Activated T-helper 1 cell treated with anti-CD3 and anti-CD28 coated beads, Interleukin-12 subunit alpha, Interleukin-12 subunit beta, Interleukin-2, Interleukin-4 antibody, amounts not matched to agents 30 ng/mL and 10 ng/mL and 1 ng/mL, durations not matched to agents 14 hours and 24 hours and 36 hours (primary cell): ENCODE measurements at places on chromosomes 16 and 17.
A peak's percentile ranks its signal among the peaks of the same experiment; 100 is the strongest.

GRCh38 chr17:79781736-79782575 is 4.0 kb downstream of the CBX2 start:
- DNase-seq, result no peak

GRCh38 chr16:49782405-49782804 is 73.5 kb downstream of the ZNF423 start:
- DNase-seq, result no peak

DNA sequence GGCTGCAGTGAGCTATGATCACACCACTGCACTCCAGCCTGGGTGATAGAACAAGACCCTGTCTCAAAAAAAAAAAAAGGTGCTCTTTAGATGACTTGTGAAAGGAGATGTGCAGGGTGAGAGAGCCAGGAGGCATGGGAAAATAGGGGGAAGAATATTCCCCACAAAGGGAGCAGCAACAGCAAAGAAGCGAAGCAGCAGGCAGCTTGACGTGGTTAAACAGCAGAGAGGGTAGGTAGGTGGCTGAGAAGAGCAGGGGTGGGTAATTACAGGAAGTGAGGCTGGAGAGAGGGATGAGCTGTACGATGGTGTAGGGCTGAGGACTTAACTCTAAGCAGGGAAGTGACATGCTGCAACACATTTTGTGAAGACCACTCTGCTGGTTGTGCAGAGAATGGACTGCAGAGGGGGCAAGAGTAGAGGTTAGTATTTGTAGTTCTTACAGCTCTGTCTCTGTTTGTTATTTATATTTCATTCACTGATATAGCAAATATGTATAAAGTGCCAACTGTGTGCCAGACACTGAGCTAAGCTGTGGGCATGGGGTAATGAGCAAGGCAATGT is 1.6 kb downstream of the HEATR3 start:
- DNase-seq, result peak; percentile 23

- DNase-seq, result no peak
Observed at GRCh38 chr17:69093279-69093789, 32.6 kb upstream of the ABCA9 start.

GRCh38 chr17:8925808-8926207 is 39.7 kb downstream of the PIK3R5 start:
- no peak for DNase-seq

DNA sequence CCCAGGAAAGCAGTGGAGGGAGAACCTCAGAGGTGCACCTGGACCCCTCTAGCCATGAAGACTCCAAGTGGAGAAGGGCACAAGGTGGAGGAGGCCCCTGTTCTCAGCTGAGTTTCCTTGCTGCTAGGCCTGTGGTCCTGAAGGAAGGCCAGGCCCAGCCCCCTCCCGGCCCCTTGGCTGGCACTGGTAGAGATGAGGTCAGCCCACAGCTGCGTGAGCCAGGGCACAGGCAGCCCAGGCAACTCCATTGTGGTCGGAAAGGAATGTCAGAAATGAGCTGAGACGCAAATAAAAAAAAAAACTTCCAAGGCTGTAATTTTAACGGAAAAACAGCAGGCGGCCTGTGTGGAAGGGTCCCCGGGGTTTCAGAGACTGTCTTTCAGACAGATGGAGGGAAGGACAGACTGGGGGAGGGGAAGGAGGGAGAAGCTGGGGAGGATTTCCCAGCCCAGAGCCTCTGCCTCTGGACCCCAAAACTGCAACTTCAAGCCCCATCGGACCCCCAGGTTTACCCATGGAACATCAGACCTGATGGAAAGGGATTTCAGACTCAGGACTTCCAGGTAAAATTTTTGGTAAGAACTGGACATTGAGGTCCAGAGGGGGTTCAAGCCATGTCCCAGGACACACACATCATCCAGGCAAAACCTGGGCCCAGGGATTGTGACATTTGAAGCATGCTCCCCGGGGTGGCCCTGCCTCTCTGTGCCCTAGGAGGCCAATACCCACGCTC is 25.6 kb upstream of the MRPS23 start:
- no peak for DNase-seq

DNA sequence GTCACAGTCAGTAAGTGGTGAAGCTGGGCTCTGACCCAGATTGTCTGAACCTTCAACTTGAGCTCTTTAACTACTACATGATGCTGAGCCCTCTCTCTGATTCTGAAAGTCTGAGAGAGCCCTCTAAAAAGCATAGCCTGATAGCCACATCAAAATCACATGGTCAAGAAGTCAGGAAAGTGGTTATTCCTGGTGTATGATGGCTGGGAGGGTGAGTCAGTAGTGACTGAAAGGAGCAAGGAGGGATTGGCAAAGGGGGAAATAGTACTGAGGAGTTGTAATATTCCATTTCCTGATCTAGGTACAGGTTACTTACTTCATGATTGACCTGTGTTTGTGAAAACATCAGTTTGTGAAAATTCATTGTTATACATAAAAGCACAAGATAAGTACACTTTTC is 89.1 kb downstream of the SSH2 start:
- DNase-seq, result no peak

- DNase-seq, result no peak
Observed at GRCh38 chr16:68972013-68972412, 128.7 kb downstream of the TANGO6 start.

DNA sequence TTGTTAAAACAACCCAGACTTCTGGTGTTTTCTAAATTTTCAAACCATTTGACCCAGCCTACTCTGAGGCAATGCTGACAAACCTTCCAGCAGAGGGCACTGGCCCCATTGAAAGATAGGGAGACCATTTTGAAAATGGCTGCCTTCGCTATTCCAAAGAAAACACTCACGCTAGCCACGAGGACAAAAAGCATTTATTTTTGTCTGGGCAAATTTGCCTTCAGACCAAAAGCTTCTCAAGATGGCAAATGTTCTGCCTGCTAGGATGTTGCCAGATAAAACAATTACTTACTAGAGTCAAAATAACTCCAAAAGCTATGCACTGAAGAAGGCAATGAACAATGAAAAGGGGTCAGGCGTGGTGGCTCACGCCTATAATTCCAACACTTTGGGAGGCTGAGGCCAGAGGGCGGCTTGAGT is 296.7 kb upstream of the IRX5 start:
- no peak for DNase-seq

GRCh38 chr17:57451191-57451590 is 194.9 kb downstream of the MSI2 start:
- DNase-seq, result no peak

- no peak for DNase-seq
Observed at GRCh38 chr17:42333053-42333452, 44.8 kb downstream of the STAT5A start.

GRCh38 chr17:36742267-36743000 is 141.1 kb downstream of the MRM1 start:
- DNase-seq, result no peak

DNA sequence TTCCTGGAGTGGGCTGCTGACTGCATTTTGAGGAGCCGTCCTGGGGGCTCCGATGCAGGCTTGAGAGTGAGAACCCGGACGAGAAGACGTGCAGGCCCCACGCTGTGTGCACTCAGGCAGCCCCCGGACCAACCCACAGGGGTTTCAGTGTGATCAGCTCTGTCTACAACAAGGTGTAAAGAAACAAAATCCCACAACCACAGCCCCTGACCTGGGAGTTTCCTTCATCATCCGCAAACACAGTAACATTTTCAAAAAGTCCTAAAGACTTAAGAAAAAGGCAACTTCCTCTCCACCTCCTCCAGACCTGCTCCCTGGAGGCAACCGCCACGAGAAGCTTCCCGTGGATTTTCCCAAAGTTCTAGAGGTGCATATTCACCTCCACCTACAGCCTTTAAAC is 15.4 kb upstream of the MEAK7 start:
- no peak for DNase-seq

GRCh38 chr17:77329741-77330531 is 189.2 kb downstream of the SEC14L1 start:
- DNase-seq, result no peak

- DNase-seq, result no peak
Observed at GRCh38 chr17:32502710-32503109, 15.9 kb downstream of the CDK5R1 start.

- no peak for DNase-seq
Observed at GRCh38 chr16:64715624-64716023, 406.2 kb downstream of the CDH11 start.

DNA sequence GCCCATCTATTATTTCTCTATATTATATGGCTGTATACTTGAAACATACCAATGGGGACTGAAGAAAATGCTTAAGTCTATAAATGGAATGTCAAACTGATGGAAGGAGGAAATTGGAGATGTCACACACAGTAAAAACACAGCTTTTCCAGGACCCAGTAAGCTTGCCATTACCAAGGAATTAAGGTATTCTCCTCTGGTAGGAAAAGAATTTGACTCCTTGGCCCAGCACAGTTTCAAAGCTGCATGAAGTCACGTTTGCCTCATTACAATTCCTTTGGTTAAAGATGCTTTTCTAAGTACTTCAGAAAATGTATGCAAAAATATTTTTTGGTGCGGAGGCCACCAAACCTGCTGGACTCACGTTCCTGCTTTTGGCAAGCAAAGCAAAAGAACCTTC is 48.5 kb downstream of the CDH13 start:
- DNase-seq, result no peak

DNA sequence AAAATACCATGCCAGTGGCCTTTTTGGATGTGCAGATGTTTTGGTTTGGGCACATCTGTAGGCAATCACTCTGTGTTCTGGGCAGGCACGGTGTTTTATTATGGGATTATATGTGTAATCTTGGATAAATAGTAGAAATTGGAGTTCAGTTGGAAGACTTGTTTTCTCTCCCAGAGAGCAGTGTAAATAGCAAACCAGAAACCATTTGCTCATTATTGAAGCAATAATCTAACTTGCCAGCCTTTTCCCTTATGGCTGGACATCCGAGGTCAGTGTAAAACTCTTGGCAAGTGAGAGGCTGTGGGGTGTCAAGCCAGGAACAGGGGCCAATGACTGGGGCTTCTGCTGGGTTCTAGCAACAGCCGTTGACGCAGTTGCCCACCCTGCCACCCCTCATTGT is 69.9 kb downstream of the IRX3 start:
- DNase-seq, result no peak

GRCh38 chr17:78279360-78279990 is 48.0 kb downstream of the TMEM235 start:
- DNase-seq, result no peak

DNA sequence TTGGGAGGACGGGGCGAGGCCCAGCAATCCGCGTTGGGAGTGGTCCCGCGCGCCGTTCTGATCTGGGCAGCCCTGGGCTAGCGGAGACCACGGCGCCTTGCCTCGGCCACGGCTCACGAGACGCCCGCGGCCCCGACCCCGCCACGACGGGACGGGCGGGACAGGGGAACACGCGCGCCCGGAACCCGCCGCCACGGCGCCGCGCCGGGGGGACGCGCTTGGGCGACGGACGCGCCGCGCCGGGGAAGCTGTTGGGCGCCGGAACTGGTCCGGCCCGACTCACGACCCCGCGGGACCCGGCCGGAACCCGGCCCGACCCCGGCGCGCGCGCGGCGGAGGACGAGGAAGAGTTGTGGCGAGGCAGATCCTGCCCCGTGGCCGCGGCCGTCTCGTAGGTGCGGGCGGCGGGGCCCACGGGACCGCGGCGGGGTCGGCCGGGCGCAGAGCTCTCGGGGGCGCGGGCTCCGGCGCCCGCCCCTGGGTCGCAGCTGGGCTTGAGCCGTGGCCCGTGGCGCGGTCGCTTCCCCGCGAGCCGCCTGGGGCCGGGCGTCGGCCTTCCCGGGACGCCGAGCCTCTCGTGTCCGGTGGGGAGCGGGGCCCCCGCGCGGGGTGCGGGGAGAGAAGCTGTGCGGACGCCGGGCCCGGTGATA is at the start of gene ACSF3:
Gene ACSF3, plus strand, starts transcription at position 251 of the 650 bp plus-strand sequence. CDS start 6,830 bp downstream, outside the sequence.
- peak; percentile 71 for DNase-seq

GRCh38 chr16:8848939-8849391 is 19.8 kb downstream of the CARHSP1 start:
- DNase-seq, result no peak

DNA sequence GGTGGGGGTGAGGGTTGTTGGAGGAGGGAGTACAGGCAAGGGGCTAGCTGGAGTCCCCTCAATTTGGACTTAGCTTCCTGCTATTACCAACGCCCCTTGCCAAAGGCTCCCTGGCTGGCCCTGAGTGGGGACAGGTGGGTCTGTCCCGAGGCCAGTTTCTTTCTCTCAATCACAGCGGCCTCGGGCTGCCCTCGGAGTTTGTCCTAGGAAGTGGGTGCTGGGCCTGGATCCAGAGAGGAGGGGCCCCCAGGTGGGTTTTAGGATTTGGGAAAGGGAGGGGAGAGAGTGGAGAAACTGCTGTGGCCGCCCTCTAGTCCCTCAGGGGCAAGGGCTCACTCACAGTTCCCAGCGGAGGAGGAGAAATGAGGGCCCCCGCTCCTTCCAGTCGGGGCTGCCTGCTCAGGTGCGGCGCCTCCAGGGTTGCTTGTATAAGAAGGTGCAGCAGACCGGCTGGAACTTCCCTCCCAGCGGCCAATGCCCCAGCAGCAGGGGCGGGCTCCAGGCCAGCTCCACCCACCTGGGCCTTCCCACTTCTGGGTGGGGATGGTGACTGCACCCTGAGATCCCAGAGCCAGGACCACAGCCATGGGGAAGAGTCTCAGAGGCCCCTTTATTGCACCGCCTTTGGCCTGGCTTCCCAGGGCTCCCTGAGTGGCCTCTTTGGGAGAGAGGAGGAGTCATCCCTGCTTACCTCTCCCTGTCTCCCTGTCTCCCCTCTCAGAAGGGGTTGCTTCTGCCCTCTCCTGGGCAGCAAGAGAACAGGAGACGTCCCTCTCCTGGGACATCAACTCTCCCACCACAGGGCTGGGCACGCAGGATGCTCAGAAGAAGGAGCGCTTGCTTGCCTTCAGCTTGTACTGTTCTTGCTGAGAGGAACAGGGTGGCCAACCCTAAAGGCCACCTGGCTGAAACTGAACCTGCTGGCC is 112.0 kb upstream of the SMURF2 start:
- no peak for DNase-seq

- DNase-seq, result no peak
Observed at GRCh38 chr16:78998879-78999278, 601.7 kb downstream of the MAF start.

- no peak for DNase-seq
Observed at GRCh38 chr17:6843241-6843880, 11.8 kb upstream of the TEKT1 start.

- DNase-seq, result no peak
Observed at GRCh38 chr16:28237754-28238357, 26.1 kb upstream of the XPO6 start.

- DNase-seq, result no peak
Observed at GRCh38 chr17:13230350-13231264, 212.8 kb upstream of the ELAC2 start.

GRCh38 chr16:76118344-76118743 is 158.9 kb upstream of the CNTNAP4 start:
- DNase-seq, result no peak

DNA sequence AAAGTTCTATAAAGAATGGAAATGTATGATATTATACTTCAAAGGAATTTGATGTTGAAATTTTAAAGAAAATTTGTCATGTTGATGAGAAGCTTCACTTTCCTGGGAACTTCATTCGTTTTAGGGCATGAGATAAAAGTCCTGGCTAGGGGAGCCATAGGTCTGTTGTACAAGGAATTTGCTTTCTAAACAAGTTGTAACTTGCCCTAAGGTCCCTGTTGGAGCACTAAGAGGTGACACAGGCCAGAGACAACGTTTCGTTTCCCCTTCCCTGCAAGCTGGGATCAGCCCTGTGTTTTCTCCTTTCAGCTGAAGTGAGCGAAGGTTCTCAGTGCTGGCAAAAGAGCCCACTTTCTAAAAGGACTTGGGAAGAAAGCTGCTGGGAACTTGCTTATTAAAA is 16.6 kb downstream of the PLD6 start:
- DNase-seq, result no peak
